Foreskin fibroblast (primary cell): ENCODE measurements at places on chromosomes 3 and 15.

DNA sequence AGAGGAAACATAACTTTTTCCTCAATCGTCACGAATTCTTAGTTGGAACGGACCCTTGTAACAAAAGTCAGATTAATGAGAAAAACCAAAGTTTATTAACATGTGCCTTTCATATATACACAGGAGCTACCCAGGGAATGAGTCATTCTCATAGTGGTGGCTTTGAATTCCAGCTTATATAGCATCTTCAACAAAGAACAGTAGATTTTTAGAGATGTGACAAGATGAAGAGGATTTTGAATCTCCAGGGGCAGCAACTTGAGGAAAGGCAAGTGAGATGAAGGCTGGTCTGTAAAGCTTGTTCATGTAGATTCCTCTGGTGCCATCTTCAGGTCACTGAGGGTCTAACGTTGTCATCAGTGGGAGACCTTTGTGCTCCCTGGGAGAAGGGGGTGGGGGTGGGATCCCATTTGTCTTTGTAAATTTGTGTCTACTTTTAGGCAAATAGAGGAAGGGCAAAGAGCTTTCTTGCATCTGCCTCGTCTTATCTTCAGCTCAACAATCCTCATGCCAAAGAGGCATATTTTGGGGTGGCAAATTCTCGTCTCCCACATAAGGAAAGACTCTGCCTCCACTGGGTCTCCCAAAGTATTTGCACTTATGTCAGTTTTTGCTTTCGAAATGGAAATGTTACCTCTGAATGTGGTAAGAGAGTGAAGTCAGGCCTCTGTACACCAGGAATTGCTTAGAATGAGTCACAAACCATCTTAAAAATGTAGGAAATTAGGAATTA lies 29.5 kb downstream of the CLEC3B start:
- DNase-seq, result peak; percentile 80

DNA sequence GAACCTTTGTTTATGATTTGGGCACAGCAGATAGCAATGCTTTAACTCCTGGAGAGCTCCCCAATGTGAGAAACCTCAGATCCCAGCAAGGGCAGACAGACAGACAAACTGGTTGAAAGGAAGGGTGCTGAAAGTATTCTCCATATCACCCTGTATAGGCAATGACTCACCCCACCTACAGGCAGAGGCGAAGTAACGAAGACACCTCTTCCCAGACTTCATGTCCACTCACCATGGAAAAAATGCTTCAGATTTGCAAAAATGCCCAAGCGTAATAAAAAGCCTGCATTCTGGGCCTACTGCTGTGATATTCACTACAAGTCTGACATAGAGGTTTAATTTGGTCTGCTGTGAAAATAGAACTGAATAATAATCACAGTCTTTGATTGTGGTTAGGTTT lies 50.5 kb downstream of the THBS1 start:
- no peak for DNase-seq

- DNase-seq, result no peak
Measured at GRCh38 chr3:106386050-106386449, 517.2 kb upstream of the CBLB start.

DNA sequence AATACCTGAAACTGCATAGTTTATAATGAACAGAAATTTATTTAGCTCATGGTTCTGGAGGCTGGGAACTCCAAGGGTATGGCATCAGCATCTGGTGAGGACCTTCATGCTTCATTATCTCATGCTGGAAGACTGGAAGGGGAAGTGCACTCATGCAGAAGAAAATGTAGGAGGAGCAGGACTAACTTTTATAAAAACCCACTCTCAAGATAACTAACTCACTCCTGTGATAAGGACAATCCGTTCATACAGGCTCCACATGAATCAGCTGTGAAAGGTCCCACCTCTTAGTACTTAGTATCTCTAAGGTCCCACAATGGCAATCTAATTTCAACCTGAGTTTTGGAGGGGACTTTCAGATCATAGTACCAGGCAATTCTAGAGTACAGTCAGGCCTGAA lies 33.6 kb upstream of the APH1B start:
- DNase-seq, result no peak

- peak; percentile 36 for DNase-seq
Measured at GRCh38 chr3:32276279-32276841, 37.9 kb downstream of the CMTM8 start.

DNA sequence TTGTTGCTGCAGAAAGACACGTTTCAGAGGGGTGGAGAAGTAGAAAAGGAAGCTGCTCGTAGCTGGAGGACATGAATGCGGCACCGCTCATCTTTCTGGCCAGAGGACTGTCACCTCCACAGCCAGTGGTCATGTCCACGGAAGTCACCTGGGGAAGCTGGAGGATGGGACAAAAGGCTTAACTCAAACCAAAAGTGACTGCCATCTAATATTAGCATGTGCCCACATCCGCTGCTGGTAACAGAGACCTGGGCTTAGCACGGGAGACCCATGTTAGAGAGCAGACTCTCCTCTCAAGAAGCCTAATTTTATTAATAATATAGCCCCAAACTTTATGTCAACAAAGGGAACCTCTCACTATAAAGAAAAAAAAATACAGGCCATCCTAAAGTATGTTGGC lies 5.9 kb downstream of the MEX3B start:
- no peak for DNase-seq

GRCh38 chr3:55166576-55167555 lies 239.0 kb upstream of the LRTM1 start:
- peak; percentile 37 for DNase-seq

DNA sequence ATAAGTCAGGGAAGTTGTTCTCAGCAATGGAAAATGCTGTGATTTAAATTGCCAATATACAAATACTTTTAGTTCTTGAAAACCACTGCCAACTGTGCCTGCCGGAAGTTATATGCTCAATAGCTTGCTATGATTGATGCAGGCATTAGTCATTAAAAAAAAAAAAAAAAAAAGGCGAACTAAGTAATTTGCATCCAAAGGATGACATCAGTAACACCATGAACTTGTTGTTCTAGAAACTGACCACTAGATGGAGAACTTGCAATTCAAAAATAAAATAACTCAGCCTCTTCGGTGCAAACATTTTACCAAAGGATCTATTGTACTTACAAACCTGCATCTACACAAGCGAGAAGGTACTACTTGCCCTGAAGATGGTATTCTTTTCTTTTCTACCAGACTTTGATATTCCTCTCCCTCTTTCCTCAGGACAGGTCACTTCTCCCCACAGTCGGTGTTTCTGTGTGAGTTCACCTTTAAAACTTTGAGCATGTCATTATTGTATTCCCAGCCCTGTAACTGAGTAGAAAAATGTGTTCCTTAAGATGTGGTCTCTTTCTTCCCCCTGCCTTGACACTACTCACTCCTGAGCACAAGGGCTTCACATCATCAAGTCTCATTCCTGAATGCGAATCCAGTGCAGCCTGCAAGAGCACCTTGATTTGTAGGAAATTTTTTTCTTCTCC lies 115.0 kb upstream of the VEPH1 start:
- peak; percentile 80 for DNase-seq

DNA sequence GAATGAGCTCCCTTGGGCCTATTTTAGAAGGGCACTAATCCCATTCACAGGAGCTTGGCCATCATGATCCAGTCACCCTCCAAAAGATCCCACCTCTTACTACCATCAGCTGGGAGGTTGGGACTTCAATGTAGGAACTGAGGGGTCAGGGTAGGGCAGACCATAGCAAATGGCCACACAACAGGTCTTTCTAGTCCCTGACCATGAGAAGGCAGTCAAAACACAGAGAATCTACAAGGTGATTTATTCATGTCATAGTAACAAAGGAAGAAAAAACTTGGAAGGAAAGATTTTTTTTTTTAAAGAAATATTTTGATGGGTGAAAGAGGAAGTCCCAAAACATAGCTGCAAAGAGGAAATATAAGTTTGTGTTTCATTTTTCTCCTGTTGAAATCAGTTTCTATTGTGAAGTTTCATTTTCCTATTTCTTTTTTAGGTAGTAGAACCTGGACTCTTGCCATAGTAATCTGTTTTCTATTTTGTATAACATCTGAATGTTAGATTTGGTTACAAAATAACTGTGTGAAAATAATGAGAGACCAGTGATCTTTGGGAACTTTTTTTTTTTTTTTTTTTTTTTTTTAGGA lies 23.5 kb upstream of the TNFSF10 start:
- DNase-seq, result no peak

- no peak for DNase-seq
Measured at GRCh38 chr3:164918905-164919304, 159.4 kb downstream of the SI start.

GRCh38 chr3:184314363-184314699 lies at the start of gene EIF4G1:
EIF4G1 (plus strand) TSS chr3:184314606; CDS start chr3:184315797, 1,191 bp downstream.
- peak; percentile 95 for DNase-seq

GRCh38 chr3:68919000-68919399 lies 13.3 kb downstream of the TAFA4 start:
- peak; percentile 36 for DNase-seq

DNA sequence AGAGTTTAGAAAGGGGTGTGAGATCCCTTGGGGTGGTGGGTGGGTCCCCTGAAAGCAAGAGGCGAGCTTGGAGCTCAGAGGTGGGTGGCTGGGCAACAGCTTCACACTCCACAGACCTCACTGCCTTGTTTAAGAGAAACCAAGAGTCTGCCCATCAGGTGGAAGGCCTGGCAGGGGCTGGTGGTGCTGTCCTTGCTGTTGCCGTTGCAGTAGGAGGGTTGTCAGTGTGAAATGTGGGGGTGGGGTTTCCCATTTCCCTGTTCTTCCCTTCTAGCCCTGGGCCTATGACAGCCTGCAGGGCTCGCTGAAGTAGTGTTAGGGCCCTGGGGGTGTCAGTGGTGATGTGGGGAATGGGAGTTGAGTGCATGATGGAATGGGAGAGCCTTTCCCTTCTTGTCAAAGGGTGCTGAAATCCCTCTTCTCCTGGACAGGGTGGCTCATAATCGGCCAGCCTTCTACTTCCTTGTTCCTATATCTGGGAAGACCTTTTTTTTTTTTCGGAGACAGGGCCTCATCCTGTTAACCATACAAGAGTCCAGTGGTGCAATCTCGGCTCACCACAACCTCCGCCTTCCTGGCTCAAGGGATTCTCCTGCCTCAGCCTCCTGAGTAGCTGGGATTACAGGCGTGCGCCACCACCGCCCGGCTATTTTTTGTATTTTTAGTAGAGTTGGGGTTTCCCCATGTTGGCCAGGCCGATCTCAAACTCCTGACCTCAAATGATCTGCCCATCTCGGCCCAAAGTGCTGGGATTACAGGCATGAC lies 4.3 kb downstream of the PLEKHO2 start:
- DNase-seq, result no peak

- no peak for DNase-seq
Measured at GRCh38 chr3:32403663-32404062, 12.0 kb downstream of the CMTM7 start.

DNA sequence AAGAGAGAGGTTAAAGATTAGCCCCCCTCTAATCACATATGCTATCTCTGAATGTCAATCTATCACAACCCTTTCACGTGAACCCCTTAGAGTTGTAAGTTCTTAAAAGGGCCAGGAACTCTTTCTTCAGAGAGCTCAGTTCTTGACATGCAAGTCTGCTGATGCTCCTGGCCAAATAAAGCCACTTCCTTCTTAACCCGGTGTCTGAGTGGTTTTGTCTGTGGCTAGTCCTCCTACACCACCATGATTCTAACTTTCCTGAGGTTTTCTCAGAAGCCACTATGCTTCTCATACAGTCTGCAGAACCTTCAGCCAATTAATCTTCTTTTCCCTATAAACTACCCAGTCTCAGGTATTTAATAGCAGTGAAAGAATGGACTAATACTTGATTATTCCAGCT lies 231.1 kb upstream of the CNTN6 start:
- no peak for DNase-seq

GRCh38 chr15:88902846-88903245 lies 7.5 kb upstream of the HAPLN3 start:
- DNase-seq, result no peak

GRCh38 chr3:73601481-73601880 lies 23.3 kb downstream of the PDZRN3 start:
- no peak for DNase-seq

GRCh38 chr3:79869461-79870312 lies 101.9 kb upstream of the ROBO1 start:
- no peak for DNase-seq

DNA sequence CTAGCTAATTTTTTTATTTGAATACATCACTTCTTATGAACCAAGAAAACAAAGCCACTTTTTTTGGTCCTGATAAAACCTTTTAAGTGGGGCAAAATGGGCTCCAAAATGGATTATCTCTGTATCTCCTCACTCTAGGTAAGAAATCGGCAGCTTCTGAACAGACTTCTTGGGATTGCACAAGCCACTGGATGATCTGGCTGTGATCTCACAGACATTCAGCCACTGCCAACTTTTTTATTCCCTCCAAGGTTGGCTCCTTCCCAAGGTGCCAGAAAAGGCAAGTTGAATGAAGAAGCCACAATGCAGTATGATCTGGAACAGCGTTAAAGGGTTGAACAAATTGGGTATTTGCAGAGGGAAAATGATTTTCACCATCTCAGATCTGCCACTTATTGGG lies 73.2 kb downstream of the PRICKLE2 start:
- peak; percentile 90 for DNase-seq
